Fibroblast of skin of back (primary cell): ENCODE measurements at places on chromosomes 11 and 22.

DNA sequence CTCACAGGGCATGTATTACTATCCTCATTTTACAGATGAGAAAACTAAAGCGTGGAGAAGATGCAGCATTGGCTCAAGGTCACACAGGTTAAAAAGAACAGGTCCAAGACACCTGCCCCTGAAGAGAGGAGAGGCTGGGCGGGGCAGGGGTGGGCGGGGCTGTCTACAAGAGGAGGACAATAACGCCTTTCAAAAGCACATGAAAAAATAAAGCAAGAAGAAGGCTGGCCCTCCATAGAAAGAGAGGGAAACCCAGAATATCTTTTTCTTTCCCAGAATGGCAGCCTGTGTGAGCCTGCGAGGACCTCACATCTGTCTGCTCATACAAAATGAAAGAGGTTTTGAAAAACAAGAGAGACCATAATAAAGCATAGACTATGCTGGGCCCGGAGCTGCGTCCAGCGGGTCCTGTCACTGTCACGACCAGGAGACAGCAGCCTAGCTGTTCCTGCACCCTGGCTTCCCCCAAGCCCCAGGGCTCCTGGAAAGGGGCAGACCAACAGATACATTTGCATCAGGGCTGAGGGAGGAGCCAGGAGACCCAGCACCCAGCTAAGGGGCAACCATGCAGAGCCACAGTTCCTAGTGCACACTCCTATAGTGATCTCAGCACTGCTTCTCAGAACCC, 61.6 kb downstream of the DSCAML1 start:
- no peak for DNase-seq

- DNase-seq = no peak
Measured at GRCh38 chr11:9397746-9398680, 13.6 kb downstream of the IPO7 start.

- DNase-seq = no peak
Measured at GRCh38 chr11:117375960-117376359, 48.3 kb downstream of the CEP164 start.

- DNase-seq = peak; percentile 86
Measured at GRCh38 chr11:61891331-61892084, at the start of gene FADS3. Gene FADS3, minus strand, starts transcription at chr11:61891545. Its CDS starts 164 bp downstream, at chr11:61891381.

- no peak for DNase-seq
Measured at GRCh38 chr22:45524966-45525365, 22.3 kb downstream of the FBLN1 start.

DNA sequence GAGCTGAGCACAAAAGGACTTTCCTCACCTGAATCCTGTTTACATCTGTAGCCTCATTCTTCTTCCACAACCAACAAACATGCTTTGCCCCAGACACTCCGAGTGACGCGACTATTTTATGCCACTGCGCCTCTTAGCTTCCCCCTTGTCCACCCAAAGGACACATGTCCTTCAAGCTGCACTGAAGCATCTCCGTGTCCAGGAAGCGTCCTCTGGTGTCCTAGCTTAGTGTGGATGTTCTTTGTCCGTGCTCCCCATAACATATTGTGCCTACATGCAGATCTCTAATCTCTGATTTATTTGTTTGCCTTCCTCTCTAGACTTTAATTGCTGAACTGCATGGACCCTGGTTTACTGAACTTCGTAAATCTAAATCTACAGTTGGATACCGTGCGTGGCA, 20.1 kb upstream of the CECR2 start:
- no peak for DNase-seq

DNA sequence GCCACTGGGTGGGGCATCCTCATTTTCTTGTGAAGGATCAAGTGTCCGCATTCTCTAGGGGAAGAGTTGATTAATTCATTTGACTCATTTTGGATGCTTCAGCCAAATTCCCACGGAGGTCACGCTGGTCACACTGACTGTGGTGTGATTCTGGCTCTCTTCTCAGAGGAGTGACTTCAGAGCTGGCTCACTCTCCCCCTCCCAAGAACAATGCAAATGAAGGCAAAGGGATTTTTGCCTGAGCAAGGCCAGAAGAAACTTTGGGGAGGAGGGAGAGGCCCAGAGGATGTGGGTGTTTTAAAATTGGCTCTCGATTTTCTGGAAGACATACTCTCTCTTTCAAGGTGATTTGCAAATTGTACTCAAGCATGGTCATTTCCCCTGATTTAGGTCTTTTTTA, 51.1 kb upstream of the LMO2 start:
- DNase-seq = peak; percentile 82

GRCh38 chr11:100682247-100682969, 4.7 kb upstream of the ARHGAP42 start:
- peak; percentile 39 for DNase-seq

GRCh38 chr11:117506971-117507370, 179.3 kb downstream of the CEP164 start:
- no peak for DNase-seq

DNA sequence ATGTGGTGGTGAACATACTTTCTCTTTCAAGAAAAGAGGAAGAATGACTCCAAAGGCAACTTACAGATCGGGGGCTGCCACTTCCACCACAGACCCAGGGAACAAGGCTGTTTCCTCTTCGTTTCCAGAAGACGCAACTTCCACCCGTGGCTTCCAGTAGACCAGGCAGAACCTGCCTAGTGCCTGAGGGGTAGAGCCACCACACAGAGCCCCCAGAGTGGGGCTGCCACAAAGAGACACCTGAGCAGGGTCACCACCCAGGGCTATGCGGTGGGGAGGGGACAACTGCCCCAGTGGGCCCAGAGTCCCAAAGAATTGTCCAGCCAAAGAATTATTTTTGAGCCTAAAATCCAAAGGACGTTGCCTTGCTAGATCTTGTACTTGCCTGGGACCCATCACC, 16.7 kb upstream of the PHF21B start:
- DNase-seq = no peak

GRCh38 chr11:1766719-1767398, 3.1 kb upstream of the CTSD start:
- no peak for DNase-seq

DNA sequence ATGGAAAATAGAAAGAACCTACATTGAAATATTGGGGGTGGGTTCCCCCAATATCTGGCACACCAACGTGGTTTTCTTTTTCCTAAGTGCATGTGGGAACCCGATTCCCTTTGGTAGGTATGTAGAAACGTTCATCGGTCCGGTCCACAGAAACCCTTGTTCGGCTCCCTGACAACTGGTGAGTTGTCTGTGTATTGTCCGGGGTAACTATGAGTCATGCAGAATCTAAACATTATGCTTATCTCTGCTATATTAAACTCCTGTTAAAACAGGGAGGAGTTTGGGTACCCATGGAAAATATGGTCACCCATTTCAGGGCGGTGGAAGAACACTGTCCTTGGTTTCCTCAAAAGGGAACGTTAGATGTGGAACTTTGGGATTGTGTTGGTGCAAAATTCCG, 25.1 kb upstream of the ALDH3B2 start:
- DNase-seq = no peak

- DNase-seq = peak; percentile 53
Measured at GRCh38 chr11:29527391-29527936, 489.4 kb downstream of the KCNA4 start.

- DNase-seq = no peak
Measured at GRCh38 chr11:113465786-113466185, 9.4 kb downstream of the DRD2 start.
